ENCODE measurements at places on chromosomes 5 and 9.

DNA sequence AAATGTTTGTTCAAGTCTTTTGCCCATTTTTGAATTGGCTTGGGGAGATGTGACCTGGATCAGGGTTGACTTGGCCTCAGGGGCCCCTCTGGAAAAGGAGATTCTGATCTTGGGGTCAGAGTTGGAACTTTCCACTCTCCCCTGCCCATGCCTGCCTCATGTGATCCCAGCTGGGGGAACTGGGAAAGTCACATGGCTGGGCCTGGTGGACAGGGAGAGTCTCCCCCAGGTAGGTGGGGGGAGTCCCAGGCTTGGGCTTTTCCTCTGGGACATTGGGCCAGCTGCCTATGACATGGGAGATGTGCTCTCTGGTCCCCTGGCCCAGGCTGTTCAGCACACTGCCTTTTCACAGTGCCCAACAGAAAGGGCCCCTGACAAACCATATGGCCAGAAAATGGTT lies 60.7 kb downstream of the NDST1 start:
- no peak for DNase-seq

DNA sequence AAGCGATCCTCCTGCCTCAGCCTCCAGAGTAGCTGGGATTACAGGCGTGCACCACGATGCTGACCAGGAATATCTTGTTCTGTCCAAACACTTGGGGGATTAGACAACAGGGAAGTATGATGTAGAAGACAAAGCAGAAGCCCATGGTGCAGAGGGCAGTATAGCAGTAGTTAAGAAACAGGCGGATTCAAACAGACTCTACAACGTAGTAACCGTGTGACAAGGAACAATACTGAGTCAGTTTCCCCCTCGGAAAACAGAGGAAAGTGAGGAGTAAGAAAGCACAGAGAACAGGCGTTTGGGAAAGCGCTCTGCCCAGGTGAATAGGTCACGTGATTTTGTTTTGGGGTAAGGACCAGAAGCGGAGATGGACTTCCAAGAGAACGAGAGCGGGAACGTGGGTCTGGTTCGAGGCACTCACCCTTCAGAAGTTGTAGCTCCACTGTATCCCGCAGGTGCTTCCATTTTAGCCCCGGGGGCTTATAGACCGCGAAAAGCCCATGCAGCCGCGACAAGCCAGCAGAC lies 306 bp downstream of the TRUB2 start:
- no peak for DNase-seq

- DNase-seq: no peak
Observed at GRCh38 chr5:59340637-59341036, 552.9 kb downstream of the PDE4D start.

DNA sequence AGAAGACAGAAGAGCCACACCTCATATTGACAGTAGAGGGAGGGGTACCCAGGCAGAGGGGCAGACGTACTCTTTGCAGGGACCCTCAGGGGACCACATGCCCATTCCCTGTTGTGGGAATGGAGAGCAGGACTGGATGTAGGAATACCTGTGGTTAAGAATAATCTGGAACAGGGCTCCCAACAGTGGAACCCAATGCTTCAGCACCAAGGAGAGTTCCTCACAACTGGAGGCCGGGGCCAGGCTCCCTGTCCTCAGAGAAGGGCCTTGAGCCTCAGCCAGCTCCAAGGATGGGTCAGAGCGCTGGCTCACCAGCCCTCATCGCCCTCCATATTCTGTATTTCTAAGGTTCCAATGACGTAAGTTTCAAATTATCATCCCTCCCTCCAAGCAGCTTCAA lies 7.4 kb upstream of the SHC3 start:
- no peak for DNase-seq

GRCh38 chr9:72583370-72583769 lies 62.0 kb downstream of the TMC1 start:
- DNase-seq: no peak

- no peak for DNase-seq
Observed at GRCh38 chr5:146073239-146073900, 32.0 kb downstream of the PLAC8L1 start.

- no peak for DNase-seq
Observed at GRCh38 chr9:69768716-69769115, 8.9 kb upstream of the PTAR1 start.

DNA sequence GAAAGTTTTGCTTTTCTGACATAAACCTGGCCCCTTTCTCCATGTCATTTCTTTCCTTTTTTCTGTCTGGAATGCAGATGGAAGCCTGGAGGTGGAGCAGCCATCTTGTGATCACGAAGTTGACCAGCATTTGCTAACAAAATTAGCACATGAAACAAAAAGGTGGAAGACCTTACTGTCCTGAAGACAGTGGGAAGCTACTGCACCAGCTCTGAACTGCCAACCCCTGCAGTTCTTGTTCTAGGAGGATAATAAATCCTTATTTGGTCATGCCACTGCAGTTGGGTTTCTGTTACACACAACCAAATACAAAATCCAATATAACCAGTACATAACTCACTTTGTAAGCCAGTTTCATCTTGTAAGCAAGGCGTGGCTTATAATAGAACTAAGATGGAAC lies 249.4 kb upstream of the TBCA start:
- no peak for DNase-seq

- DNase-seq: no peak
Observed at GRCh38 chr9:121556082-121556481, 56.4 kb upstream of the GGTA1 start.

DNA sequence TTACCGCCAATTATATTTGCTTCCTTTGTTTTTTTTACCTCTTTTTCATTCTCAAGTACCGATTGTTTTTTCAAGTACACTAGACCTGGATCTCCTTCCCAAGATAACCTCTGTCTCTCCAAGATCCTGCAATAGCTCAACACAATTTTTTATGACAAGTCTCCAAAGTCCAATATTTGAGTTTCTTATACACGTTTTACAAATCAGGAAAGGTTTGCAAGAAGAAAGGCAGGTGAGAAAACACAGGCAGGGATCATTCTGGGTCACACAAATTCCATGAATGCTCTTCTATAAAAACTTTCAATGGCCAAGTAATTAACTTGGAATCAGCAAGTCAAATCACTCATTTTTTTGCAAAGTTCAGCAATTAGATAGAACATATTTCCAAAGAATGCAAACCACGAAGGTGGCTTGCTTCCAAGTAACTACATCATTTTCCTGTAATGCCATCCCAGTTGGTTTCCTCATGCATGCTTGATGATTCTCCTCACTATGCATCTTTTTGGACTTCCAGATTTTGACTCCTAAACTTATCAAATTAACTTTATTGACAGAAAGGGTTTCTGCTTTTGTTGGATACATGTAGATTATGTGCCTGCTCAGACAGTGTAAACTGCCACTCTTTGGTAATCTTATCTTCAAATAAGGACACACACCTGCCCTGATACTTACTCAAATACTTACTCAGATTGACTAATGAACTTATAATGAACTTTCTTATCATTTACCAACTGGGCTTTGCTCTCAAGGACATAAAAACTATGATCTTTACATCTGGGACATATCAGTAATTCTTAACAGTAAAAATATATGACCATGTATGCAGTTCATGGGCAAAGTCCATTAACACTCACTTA lies 24.7 kb upstream of the IFNE start:
- no peak for DNase-seq

DNA sequence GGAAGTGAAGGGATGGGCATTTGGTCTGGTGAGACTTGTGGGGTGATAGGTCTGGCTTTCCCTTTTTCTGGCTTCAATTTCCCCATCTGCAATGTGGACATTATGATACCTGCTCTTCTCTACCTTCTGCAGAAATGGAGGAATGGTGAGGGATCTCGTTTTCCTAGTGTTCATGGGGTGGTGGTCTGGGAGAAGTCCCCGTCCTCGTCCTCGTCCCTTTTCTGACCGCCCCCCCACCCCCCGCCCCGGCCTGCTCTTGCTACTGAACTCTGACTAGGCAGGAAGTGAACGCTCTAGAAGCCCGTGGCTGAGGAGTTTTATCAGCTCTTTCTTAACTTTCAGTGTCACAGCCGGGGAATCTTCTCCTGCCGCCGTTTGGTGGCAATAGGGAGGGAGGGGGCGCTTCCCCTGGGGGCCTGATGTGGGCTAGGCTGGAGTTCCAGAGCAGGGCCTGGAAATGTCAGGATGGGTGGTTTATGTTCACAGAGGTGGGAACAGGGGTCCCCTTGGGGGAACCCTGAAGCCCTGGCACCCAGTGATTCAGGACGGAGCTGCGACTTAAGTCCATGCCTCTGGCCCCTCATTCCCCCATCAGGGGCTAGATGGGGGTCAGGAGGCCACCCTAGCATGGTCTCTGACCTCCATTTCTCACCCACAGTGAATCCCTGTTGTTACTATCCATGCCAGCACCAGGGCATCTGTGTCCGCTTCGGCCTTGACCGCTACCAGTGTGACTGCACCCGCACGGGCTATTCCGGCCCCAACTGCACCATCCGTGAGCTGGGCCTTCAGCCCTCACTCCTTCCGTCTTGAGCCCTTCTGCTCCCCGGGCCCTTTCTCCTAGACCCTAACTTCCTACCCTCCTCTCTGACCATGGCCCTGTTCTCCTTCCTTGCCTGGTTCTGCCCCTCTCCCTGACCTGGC lies 6.7 kb downstream of the PTGS1 start:
- no peak for DNase-seq

DNA sequence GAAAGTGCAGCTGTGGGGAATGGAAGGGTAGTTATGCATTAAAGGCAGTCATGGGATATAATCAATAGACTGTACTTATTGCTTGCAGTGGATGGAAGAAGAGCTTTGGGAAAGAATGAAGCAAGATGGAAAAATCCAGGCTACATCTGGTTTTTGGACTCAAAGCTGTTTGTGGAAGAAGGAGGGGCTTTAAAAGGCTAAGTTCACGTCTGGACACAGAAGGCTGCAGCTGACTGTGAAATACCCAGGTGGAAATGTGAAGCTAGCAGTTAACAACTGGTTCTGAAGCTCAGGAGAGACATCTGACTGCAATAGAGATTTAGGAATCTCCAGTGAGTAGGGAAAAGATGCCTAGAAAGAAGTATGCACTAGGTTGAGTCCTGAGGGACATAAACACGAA lies 43.2 kb upstream of the TIMD4 start:
- no peak for DNase-seq

GRCh38 chr9:89539374-89539773 lies 41.5 kb upstream of the SEMA4D start:
- no peak for DNase-seq

DNA sequence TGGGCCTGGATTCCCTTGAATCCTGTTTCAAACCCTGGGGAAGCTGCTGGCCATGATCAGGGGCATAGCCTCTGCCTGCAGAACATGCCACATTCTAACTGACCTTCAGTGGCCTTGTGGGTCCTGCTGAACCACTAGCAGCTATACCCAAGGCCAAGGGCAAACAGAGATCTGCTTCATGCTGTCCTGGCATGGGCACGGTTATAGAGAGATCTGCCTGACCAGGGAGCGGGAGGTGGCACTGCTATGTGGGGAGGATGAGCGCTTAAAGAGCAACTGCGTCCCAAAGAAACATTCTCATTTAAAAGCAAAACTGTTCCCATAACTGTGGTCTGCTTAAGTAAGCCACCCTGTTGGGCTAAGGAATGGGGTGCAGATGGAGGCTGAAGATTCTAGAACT lies 36.5 kb upstream of the SYNPO start:
- no peak for DNase-seq

DNA sequence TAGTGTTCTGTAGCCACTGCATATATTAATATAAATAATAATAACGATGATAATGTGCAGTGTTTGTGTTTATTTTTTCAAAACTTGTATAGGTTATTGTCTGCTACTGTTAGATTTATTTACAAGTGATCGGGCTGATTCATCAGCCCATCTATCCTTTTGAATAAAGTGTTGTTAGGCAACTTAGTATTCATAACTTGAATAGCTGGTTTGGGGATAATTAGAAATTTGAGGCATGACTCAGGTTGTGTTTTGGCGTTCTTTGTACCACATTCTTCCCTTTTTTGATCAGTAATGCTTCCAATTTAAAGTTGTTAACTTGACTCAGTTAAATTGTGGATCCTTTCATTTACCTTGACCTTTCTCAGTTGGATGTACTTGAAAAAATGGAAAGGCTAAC lies 69.7 kb downstream of the FOCAD start:
- no peak for DNase-seq

DNA sequence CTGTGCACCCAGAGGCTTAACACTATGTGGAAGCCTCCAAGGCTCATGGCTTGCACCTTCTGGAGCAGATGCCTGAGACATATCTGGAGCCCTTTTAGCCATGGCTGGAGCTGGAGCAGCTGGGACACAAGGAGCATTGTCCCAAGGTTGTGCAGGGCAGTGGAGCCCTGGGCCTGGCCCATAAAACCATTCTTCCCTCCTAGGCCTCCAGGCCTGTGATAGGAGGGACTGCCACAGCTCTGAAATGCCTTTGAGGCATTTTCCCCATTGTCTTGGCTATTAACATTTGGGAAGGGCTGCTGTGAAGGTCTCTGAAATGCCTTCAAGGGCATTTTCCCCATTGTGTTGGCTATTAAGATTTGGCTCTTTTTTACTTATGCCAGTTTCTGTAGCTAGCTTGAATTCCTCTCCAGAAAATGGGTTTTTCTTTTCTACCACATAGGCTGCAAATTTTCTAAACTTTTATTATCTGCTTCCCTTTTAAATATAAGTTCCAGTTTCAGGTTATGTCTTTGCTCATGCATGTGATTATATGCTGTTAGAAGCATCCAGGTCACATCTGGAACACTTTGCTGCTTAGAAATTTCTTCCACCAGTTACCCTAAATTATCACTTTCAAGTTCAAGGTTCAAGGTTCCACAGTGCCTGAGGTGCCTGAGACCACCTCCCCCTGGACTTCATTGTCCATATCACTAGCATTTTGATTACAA lies 221.2 kb downstream of the ADAMTSL1 start:
- no peak for DNase-seq

GRCh38 chr5:74966141-74967026 lies 86.0 kb downstream of the GCNT4 start:
- no peak for DNase-seq

- DNase-seq: peak; percentile 21
Observed at GRCh38 chr5:103587185-103587748, 24.7 kb upstream of the NUDT12 start.

GRCh38 chr5:29833394-29833793 lies 1360.1 kb upstream of the CDH6 start:
- no peak for DNase-seq

DNA sequence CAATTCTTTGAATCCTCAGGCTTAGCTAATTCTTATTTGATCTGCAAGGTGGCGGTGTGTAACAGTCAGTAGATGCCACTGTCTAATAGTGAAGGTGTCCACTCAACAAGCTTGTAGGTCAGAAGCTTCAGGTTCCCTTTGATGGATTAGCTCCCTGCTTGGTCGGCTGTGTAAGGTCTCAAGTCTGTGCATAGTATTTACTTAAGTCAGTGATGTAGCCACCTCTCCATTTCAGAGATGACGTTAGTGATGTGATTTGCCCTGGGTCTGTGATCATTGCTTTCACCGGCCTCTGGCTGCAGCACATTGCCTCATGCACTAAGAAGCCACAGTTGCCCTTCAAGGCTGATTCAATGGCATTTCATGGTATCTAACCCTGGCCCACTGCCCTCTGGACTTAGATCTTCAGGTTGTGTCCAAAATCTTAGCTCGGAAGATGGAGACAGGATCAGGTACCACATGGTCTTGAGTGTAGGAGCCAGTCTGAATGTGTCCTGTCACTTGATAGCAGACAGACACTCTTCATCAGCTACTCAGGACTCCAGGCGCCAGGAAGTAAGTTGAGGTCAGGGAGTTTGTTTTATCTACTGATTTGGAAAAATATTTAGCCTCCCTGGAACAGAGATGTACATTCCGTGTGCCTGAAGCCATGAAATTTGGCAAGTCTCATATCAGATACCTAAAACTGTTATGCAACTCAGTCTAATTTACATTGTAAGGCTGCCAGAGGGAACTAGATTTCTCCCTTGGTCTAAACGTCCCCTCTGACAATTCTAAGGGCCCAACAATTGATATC lies 42.9 kb downstream of the SUB1 start:
- no peak for DNase-seq

- DNase-seq: no peak
Observed at GRCh38 chr5:55699041-55699688, 13.0 kb downstream of the SLC38A9 start.
